A549 treated with Mapracorat at 1 μM for 4 hours (cell line): ENCODE measurements at places on chromosomes 1 and 21. TPM values are rescaled to one million over a fixed set of nuclear protein-coding genes. Genes with fewer than 3 reads are reported as not detected.

The LAD1 gene
- 0.69 to 1.4 TPM (median 1.0 TPM) in 5 replicates for total RNA-seq

The RABGGTB gene
- total RNA-seq: 58.5 to 85.6 TPM (median 62.3 TPM) in 5 replicates

The CRP gene
- not detected in 5 replicates for total RNA-seq

The NES gene
- 0.98 to 1.4 TPM (median 1.2 TPM) in 5 replicates for total RNA-seq

The GCSAML gene
- total RNA-seq: not detected in 5 replicates

The GSTM4 gene
- total RNA-seq: 8.6 to 11.1 TPM (median 9.3 TPM) in 5 replicates

The AK5 gene
- total RNA-seq: 4.5 to 8.7 TPM (median 7.9 TPM) in 5 replicates

The RAD54L gene
- 8.2 to 12.0 TPM (median 10.7 TPM) in 5 replicates for total RNA-seq

The FHAD1 gene
- 0.45 to 0.96 TPM (median 0.64 TPM) in 5 replicates for total RNA-seq

The MRTO4 gene
- 63.6 to 72.7 TPM (median 65.2 TPM) in 5 replicates for total RNA-seq

The HTR6 gene
- total RNA-seq: 0.15 to 0.22 TPM (median 0.19 TPM) in 4 of 5 replicates, not detected in the other

The BNIPL gene
- 0.06 to 0.30 TPM (median 0.15 TPM) in 5 replicates for total RNA-seq

The ADORA1 gene
- total RNA-seq: 0.50 to 0.74 TPM (median 0.68 TPM) in 5 replicates

The APOBEC4 gene
- not detected in 5 replicates for total RNA-seq

The NR1I3 gene
- not detected in 5 replicates for total RNA-seq

The BTG2 gene
- 12.4 to 16.9 TPM (median 15.7 TPM) in 5 replicates for total RNA-seq

The CR1L gene
- 0.40 TPM in 1 of 5 replicates, not detected in the others for total RNA-seq

The C1QB gene
- not detected in 5 replicates for total RNA-seq

The ZNF648 gene
- total RNA-seq: not detected in 5 replicates

The FMO2 gene
- total RNA-seq: not detected in 5 replicates

The DNAJC6 gene
- total RNA-seq: 5.6 to 8.7 TPM (median 6.6 TPM) in 5 replicates

The CCDC27 gene
- not detected in 5 replicates for total RNA-seq

The KRTAP11-1 gene
- total RNA-seq: not detected in 5 replicates

The TADA1 gene
- 11.4 to 13.9 TPM (median 13.6 TPM) in 5 replicates for total RNA-seq

The IL22RA1 gene
- 6.2 to 7.9 TPM (median 7.2 TPM) in 5 replicates for total RNA-seq
